GM06990 (cell line): ENCODE measurements at places on chromosomes 6 and 20.
A peak's percentile ranks its signal among the peaks of the same experiment; 100 is the strongest.

- peak; percentile 64 for DNase-seq
Measured at GRCh38 chr20:44384423-44385027, 29.0 kb downstream of the HNF4A start.

GRCh38 chr6:146543940-146544615 is 445 bp downstream of the RAB32 start:
- peak; percentile 13 for DNase-seq

DNA sequence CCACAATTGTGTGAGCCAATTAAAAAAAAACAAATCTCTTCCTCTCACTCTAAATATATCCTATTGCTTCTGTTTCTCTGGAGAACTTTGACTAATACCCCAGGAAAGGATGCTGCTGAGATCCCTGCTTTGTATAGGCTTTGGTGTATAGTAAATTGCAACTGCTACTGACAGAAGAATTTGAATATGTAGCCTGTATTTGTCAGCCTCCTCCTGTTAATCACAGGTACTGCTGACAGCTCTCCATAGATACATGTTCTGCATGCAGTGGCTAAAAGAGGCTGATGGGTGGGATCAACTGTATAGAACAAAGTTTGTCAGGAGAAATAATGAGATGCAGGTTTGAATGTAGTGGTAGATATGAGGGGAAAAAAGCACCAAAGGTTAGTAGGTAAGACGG is 95.0 kb downstream of the ARHGAP18 start:
- DNase-seq: no peak

- peak; percentile 76 for DNase-seq
Measured at GRCh38 chr20:19947611-19948264, 69.4 kb upstream of the NAA20 start.

- no peak for DNase-seq
Measured at GRCh38 chr20:56872620-56873458, 243.7 kb downstream of the TFAP2C start.

DNA sequence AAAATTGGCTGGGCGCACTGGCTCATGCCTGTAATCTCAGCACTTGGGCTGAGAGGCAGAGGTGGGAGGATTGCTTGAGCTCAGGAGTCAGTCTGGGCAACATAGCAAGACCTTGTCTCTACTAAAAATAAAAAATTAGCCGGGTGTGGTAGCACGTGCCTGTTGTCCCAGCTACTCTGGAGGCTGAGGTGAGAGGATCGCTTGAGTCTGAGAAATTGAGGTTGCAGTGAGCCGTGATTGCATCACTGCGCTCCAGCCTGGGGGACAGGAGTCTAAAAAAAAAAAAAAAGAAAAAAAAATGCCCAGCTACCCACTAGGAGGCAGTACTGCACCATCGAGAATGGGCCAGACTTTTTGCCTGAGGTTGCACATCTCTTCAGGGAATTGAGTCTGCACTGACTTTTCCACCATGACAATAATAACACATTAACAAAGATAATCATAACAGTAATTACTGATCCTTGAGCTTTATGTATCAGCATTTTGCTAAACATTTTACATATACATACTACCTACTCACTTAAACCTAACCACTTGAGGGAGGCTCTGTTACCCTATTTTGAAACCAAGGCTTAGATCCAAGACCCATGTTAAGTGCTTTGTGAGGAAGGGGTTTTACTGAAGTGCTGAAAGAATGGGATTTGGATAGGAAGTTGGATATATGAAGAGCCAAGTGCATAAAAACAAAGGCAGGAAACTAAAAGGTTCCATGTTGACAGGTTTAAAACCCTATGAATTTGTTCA is 21.0 kb downstream of the SRSF3 start:
- no peak for DNase-seq

DNA sequence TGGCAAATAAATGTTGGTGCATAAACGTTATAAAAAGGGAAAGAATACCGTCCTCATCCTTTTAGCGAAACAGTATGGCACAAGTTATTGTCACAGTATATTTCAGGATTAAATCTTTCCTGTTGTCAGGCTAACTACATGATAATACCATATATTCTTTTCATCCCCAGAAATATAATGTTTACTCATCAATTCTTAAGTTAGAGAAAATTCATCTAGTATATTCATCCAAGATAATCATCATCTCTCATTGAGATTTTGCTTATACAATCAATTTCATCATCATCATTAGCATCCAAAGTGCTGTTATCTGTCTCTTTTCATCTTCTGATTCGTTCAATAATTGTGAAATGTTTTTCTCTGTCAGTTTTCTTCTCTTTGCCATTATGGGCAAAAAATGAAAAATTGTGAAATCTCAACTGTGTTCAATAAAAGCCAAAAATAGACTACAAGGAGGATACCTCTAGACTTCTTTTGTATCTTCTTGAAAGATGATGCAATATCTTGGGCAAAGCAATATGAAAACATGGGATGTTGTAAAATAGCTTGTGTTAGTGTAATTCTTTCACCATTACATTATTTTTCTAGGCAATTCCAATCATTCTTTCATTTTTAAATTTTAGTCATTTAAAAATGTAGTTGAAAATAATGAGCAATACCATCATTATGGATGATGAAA is 2.6 kb downstream of the SPACA1 start:
- no peak for DNase-seq

GRCh38 chr6:120378582-120379220 is 955.6 kb downstream of the TBC1D32 start:
- DNase-seq: no peak

- DNase-seq: no peak
Measured at GRCh38 chr20:52926505-52926904, 45.7 kb upstream of the TSHZ2 start.

GRCh38 chr6:36780442-36781177 is 58.6 kb downstream of the CPNE5 start:
- no peak for DNase-seq
